ENCODE measurements at places on chromosomes 5 and 9.

DNA sequence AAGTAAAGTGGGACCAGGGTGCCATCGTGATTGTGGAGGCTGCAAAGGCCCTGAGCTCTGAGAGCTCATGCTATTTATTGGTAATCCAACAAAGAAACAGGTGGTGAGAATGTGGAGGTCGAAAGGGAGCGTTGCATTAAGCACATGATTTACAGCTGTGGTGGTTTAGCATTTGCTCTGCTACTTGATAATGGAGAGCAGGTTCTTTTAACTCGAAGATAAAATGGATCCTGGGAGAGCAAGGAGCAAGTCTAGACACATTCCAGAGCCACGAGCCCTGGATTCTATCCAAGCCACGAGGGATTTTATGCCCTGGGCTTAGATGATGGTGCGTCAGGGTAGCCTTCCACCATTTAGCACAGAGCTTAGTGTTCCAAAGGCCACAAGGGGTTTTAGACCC lies 1710.1 kb upstream of the CDH9 start:
- no peak for DNase-seq

DNA sequence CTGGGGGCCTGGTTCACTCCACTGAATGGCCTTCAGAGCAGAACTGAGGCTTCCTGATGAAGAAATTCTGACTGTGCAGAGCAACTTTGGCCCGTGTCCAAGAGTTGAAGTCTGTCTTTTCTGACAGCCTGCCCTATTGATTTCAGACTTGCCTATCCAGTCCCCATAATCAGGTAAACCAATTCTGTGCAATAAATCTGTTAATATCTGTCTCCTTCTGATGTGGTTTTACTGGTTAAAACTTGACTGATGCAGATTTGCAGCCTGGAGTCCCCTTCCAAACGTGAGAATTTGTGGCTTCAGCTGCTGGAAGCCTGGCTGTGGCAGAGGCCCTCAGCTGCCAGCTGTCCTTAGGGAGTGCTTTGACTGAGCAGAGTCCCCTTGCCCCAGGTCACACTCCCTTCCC lies 283.9 kb upstream of the ANKRD55 start:
- DNase-seq: no peak

- no peak for DNase-seq
Measured at GRCh38 chr5:170315154-170315553, 17.6 kb upstream of the LCP2 start.

DNA sequence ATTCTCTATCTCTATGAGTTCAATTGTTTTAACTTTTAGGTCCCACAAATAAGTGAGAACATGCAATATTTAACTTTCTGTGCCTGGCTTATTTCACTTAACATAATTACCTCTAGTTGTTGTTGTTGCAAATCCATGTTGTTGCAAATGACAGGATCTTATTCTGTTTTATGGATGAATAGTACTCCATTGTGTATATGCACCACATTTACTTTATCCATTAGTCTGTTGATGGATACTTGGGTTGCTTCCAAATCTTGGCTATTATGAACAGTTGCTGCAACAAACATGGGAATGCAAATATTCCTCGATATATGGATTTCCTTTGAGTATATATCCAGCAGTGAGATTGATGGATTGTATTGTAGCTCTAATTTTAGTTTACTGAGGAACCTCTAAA lies 36.3 kb downstream of the MEGF9 start:
- DNase-seq: no peak

DNA sequence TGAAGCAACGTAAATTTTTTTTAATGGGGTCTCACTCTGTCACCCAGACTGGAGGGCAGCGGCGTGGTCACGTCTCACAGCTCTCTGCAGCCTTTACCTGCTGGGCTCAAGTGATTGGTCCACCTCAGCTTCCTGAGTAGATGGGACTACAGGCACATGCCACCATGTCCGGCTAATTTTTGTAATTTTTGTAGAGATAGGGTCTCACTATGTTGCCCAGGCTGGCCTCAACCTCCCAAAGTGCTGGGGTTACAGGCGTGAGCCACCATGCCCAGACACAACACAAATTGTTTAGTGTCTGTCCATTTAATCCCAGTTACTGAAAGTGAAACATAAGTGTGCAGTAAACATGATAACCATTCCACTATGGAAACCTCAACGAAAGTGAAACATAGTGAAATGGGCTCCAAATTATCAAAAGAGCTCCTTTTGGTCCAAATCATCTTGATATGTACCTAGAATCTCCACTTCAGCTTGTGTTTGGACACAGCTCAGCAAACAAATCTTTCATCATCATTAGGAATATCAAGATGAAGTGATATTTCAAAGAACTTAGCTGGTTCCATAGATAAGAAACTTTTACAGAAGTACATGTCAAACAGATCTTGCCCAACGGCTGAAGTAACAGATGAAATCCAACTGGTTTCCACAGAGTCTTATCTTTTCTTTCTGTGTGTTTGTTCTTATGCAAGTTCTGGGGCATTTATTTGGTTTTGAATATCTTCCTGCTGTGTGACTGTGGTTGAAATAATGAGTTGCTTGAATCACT lies 41.2 kb upstream of the PLPP1 start:
- no peak for DNase-seq

DNA sequence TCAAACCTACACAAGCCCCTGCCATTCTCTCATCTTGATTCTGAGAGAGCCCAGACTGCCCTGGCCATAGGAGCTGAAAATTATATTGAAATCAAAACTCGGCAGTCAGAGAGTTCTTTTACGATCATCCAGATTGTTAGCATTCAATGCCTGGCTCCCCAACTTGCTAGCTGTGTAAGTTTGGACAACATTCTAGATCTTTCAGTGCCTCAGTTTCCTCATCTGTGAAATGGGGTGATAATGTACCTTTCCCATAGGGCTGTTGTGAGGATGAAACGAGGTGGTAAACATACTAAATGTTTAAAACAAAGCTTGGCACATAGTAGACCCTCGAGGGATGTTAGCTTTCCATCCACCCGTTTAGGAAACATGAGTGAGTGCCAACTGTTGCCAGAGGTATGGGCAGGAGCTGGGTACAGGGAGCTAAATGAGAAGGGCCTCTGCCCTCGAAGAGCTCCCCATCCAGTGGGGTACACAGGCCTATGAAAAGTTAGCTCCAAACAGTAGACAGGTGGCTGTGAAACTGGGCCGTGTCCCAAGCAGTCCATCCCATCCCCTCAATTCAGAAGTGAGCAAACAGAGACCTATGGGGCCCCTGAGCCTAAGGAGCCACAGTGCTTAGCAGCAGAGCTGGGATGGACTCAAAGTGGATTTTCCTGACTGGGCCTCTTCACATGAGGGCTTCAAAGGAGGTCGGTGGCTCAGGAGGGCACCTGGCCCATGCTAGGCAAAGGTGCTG lies 17.3 kb upstream of the IGFBPL1 start:
- DNase-seq: no peak

DNA sequence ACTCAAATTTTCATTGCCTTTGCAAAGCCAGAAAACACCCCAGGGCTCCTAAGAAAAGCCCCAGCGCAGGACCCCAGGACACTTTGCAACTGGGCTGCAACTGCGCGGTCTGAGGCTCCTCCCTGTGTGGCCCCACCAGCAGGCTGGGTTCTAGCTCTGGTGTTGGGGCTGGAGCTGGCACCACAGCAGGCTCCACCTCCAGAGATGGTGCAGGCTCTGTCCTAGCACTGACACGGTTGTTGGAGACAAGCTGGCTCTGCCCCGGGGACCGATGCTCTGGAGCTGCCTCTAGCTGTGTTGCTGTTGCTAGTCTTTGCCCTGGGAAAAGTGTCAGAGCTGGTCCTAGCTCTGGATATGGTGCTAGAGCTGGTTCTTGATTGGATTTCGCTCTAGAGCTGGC lies 13.6 kb downstream of the LCN10 start:
- DNase-seq: no peak

GRCh38 chr9:101369286-101369685 lies 15.5 kb downstream of the BAAT start:
- DNase-seq: no peak

GRCh38 chr5:39808656-39809055 lies 383.9 kb upstream of the DAB2 start:
- DNase-seq: no peak

DNA sequence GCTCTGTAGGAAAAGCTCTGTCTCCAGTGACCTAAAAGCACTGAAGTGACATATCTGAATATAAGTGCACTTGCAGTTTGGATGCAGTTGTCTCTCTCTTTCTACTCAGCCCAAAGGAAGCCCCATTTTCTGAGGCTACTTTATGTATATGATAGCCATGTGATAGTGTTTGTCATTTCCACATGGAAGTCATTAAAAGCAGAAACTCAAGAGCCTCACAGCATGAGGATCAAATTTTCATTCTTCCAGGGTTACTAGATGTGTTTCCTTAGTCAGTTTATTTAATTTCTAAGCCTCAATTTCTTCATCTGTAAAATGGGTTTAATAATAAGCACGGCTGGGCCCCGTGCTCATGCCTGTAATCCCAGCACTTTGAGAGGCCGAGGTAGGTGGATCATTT lies 36.7 kb downstream of the RNF44 start:
- no peak for DNase-seq

GRCh38 chr5:120298981-120299380 lies 165.1 kb upstream of the PRR16 start:
- no peak for DNase-seq

DNA sequence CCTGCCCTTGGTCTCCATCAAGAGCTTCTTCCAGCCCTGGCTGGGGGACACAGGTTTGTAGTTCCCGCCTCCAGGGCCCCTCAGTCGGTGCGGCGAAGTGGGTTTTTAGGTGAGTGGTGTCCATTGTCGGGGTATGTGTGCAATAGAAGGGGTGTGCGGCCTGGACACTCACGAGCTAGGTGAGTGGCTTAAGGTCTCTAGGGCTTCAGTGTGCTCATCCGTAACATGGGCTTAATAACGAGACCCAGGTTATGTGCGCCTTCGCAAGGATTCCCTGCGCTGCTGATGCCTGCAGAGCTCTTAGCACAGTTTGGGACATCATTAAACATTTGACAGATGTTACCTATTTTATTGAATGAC lies 656 bp downstream of the CEP78 start:
- DNase-seq: peak; percentile 25

DNA sequence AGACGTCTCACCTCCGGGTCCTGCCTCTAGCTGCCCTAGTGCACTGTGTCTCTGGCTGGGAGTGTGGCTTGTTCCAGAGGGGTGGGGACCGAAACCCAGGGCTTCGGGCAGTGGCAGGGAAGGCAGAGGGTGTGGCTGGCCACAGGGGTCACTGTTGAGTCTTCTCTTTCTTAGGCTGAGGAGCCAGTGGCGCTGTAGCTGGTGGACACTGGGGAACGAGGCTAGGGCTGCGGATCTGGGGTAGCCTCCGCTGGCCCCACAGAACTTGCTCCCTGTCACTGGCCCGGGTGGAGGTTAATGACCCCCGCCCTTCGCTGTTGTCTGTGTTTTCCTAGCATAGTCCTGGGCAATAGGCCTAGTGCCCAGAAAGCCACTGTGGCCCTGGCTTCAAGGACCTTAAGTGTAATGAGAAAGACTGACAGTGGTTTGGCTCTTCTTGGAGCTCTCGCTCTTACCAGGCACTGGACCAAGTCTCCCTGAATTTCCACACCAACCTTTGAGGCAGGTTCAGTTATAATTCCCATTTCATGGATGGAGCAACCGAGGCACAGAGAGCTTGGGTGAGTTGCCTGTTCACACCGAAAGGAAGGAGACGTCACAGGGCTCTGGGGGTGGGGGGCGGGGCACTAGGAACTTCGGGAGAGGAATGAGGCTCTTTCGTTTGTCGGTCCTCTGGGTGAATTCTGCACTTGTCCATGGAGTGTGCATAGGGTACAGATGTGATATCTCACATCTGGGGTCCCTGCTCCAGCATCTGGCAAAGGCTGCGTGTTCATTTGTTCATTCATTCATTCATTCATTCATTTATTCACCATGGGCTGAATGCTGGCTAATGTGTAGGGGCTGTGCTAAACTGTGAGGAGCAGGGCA lies 4.8 kb upstream of the IER5L start:
- no peak for DNase-seq

- no peak for DNase-seq
Measured at GRCh38 chr5:156148301-156148700, 178.7 kb upstream of the SGCD start.
